ENCODE measurements at places on chromosomes 12 and 14.

- DNase-seq, result no peak
Measured at GRCh38 chr12:107418981-107419380, 266.6 kb upstream of the PWP1 start.

DNA sequence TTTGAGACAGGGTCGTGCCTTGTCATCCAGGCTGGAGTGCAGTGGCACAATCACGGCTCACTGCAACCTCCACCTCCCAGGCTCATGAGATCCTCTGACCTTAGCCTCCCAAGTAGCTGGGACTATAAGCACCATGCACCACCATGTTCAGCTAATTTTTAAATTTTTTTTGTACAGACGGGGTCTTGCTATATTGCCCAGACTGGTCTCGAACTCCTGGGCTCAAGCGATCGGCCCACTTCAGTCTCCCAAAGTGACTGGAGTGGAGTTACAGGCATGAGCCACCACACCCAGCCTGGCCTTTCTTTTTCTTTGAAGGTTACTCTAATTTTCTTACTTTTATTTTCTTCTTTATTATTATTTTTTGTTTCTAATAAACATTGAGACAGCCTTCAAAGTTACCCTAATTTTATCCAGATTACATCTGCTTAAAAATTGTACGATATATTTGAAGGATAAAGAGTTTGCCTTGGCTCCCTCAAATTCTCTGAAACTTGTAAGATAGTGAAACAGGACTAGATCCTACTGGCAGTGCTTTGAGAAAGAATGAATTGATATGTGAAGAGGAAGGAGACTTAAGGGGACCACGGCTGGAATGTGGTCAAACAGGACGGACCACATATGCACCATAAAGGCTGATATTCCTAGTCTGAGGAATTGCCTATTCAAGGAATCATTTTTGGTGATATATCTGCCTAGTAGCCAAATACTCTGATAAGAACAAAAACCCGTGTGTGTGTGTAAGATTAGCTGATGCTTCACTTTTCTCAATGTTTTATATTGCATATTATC lies 14.1 kb upstream of the SINHCAF start:
- no peak for DNase-seq

- no peak for DNase-seq
Measured at GRCh38 chr14:69855180-69855832, 23.9 kb upstream of the SMOC1 start.

- DNase-seq, result peak; percentile 47
Measured at GRCh38 chr14:100536721-100537445, 50.3 kb downstream of the BEGAIN start.

GRCh38 chr14:72688990-72689671 lies 204.8 kb downstream of the DPF3 start:
- no peak for DNase-seq

DNA sequence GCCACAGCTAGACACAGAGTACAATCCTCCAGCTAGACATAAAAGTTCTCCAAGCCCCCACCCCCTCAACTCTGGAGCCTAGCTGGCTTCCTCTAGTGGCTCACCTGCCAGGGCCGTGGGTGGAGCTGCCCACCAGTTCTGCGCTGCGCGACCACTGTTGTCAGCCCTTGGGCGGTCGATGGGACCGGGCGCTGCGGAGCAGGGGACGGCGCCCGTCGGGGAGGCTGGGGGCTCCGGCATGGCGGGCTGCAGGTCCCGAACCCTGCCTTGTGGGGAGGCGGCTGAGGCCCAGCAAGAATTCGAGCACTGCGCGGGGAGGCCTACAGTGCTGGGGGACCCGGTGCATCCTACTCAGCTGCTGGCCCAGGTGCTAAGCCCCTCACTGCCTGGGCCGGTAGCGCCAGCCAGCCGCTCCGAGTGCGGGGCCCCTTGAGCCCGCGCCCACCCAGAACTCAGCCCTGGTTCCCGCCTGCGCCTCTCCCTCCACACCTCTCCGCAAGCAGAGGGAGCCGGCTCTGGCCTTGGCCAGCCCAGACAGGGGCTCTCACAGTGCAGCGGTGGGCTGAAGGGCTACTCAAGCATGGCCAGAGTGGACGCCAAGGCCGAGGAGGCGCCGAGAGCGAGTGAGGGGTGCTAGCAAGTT lies 51.0 kb downstream of the RTN1 start:
- no peak for DNase-seq

GRCh38 chr14:83611491-83611890 lies 1918.5 kb upstream of the FLRT2 start:
- DNase-seq, result no peak

DNA sequence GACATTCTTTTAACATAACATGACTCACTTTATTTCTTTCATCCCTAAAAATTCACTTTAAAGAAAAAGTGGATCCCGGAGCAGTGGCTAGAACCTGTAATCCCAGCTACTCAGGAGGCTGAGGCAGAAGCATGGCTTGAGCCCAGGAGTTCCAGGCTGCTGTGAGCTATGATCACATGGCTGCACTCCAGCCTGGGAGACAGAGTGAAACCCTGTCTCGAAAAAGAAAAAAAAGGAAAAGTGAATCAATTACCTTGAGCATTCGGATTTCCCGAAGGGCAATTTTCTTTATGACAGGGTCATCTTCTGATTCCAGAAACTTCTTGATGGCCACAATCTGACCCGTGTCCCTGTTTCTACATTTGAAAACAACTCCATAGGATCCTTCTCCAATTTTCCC lies 1.2 kb downstream of the CDKL1 start:
- DNase-seq, result no peak

Measured in ascending aorta (tissue), 2 donors.